RPMI7951 (cell line): ENCODE measurements at places on chromosomes 2 and 18.

GRCh38 chr2:162243294-162243693 is at the start of gene FAP:
FAP (minus strand) TSS chr2:162243445; CDS start chr2:162243327, 118 bp downstream.
- DNase-seq: peak; percentile 96

DNA sequence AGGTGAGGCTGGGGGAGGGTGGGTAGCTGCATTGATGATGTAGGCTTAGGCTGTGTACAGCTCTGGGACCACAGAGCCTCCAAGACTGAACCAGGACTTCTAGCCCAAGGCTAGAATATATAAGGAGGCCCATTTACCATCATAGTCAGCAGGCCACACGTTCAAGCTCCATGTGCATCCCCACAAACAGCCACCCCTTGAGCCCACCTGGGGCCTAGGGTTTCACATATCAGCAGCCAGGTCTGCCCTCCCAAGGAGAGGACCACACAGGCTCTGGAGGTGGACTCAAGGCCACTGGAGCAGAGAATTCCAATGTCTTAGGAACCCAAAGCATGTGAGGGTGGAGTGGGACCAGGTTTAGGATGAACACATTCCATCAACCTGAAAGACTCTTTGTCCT is 230.5 kb downstream of the TTC32 start:
- no peak for DNase-seq

DNA sequence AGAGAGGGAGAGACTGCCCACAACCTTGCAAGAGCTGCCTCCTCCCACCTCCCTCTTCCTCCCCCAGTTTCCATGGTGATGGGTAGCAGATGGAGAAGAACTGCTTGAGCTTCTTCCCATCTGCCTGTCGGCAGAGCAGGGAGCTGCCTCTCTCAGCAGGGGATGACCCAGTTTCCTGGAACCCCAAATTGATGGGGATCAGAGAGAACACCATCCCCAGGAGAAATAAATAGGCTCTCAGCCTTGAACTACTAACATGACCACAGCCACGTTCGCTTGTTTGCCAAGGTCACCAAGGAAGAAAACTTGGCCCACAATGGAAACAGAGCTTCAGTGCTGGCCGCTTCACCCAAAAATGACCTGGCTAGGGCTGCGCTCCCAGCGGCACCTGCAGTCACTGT is 82.2 kb downstream of the ADD2 start:
- peak; percentile 17 for DNase-seq

DNA sequence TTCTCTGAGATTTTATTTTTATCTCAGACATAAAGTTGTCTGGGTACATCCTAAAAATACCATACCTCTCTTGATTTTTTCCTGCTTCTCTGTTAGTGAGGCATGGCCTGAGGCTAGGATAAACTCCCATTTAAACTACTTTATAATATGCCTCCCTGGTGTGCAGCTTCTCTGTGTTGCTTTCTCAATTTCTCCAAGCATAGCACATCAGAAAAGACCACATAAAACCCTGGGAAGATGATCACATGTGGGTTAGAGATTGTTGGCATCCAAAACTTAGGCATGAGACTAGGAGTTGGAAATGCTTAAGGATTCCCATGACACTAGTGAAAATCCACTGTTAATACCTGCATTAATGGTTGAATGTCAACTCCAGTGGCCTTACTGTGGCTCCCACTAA is 254.6 kb downstream of the RND3 start:
- peak; percentile 32 for DNase-seq

DNA sequence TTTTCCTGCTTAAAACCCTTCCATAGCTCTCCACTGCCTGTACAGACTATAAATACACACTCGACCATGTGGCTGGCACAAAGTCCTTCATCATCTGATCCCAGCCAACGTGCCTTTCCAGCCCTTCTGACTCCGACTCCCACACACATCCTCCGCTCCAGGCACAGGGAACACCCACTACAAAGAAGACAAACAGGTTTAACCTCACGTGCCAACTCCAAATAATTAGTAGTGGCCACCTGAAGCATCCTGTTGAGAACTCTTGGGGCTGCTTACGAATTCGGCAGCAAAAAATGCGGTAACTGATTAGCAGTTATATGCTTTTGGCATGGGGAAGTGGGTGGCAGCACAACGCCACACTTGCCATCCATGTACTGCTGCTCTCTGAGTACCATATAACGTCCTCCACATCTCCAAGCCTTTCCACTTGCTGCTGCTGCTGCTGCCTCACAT is 12.1 kb downstream of the SPIRE1 start:
- peak; percentile 61 for DNase-seq

GRCh38 chr2:227862227-227862740 is 9.1 kb upstream of the DAW1 start:
- DNase-seq: peak; percentile 45

GRCh38 chr2:118146315-118147283 is 58.3 kb downstream of the INSIG2 start:
- DNase-seq: peak; percentile 15

GRCh38 chr18:49565101-49565500 is 3.2 kb downstream of the LIPG start:
- DNase-seq: no peak
